ENCODE measurements at places on chromosomes 12 and 14.

DNA sequence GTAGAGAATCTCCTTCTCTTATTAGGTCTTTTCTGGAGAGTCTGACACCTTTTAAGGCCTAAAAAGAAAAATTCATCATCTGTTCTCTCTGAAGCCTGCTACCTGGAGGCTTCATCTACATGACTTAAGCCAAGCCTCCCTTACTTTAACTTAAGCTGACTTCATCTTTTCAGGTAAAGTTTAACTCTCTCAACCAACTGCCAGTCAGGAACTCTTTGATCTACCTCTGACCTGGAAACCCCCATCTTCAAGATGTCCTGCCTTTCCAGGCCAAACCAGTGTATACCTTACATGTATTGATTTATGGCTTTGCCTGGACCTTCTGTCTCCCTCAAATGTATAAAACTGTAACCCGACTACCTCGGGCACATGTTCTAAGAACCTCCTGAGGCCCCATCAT is 17.5 kb downstream of the GSTZ1 start:
- DNase-seq: no peak

- DNase-seq: no peak
Measured at GRCh38 chr12:22627371-22627770, 2.4 kb downstream of the ETNK1 start.

- no peak for DNase-seq
Measured at GRCh38 chr12:128863957-128864356, 10.7 kb downstream of the GLT1D1 start.

DNA sequence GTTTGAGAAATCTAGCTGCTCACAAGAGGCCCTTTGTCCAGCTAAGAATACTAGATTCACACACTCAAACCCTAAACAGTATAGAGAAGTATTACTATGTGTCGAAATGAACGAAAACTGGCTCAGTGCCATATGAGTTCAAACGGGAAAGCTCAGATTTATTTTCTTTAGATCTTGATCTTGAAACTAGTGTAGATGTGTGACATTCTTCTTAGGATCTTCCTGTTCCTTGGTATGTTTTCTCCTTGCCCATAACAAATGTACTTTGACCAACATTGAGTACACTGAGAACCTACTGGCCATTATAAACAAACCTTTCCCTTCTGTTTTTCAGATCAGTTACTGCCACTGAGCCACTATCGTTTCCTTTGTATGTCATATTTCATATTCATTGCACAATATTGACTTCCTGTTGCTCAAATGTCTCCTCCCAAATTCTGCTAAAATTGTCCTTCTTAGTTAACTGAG is 21.3 kb downstream of the MYBPC1 start:
- no peak for DNase-seq

DNA sequence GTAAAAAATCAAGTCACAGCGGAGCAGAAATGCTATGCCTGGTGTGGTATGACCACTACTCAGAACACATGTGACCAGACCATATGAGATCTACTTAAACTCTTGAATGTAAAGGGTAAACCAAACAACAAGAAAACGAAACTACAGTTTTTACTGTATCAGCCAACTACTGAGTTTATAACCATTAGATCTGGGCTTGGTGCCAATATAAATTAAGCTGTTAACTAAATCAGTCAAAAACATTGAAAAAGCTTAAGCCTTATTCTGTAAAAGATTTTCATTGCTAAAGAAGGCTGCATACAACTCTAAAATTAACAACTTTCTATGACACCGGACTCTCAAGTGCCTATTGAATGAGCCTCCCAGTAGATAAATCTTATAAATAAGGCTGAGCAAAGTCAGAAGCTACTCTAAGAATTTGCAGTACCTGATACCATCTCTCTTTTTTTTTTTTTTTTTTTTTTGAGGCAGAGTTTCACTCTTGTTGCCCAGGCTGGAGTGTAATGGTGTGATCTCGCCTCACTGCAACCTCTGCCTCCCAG is 35.4 kb downstream of the SPTLC2 start:
- peak; percentile 56 for DNase-seq

DNA sequence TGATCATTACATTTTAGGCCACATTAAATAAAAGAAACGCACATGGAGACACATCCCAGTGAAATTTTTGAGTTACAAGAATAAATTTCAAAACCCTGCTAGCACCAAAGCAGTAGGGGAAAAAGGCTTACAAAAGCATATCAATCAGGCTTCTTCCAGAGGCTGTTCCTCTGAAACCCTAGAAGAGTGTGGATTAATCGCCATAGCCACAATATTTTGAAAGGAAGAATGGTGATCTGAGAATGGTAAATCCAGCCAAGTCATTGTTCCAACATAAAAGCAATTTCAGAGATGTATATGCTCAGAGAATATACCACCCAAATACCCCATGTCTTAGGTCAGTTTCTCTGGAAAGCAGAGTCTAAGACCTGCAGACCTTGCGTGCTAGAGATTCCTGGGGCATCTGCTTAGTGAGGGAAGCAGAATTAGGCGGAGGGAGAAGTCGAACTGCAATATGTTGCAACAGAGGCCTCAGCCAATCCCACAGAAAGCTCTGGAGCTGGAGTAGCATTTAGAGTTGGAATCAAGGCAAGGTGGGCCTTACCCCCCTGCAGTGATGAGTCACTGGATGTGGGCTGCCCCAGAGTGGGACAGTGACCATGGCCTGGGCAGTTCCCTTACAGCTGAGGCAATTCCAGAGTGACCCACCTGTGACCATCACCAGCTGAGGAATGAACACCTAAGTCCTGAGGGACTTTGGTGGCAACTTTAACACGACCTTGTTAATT is 125.2 kb downstream of the NTF3 start:
- DNase-seq: no peak

DNA sequence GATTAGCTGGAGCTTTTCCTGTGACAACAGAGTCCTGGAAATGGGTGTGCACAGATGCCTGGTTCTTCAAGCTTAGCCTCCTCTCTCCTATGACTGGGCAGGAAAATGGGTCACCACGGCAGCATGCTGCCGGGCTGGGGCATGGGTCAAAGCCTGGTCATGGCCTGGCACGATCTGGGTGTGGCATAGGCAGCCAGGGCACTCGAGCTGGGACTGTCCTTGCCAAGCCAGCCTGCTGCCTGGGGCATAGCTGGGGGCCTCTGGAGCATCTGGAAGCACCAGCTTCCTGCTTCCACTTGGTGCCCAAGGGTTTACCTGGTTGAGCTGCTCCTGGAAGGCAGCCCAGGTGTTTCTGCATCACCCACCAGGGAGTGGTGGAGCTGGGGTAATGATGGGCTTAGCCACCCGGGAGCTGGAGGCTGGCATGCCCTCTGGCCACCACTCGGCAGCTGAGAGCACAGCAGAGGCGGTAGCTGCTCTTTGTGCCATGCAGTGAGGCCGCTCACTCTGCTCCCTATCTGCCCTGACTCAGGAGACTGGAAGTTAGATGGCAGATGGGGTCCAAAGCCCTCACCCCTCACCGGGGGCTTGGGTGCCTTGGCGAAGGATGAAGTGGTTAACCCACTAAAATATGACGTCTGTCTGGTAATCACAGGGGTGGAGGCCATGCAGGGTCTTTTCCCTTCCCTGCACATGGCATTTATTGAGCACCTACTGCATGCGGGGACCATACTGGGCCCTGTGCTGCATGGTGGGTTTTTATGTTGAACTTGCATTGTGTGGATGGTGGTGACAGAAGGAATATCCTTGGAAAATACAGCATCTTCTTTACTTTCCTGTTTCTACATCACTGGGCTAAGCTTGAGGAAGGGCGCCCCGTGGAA is 1.7 kb downstream of the OTUB2 start:
- no peak for DNase-seq

GRCh38 chr12:109731231-109731731 is 17.7 kb downstream of the FAM222A start:
- DNase-seq: no peak

GRCh38 chr12:132287391-132288238 is 41.8 kb downstream of the GALNT9 start:
- DNase-seq: no peak

- no peak for DNase-seq
Measured at GRCh38 chr14:96108061-96108795, 69.1 kb downstream of the C14orf132 start.

GRCh38 chr14:68792678-68792978 is 239 bp downstream of the ZFP36L1 start:
- no peak for DNase-seq

DNA sequence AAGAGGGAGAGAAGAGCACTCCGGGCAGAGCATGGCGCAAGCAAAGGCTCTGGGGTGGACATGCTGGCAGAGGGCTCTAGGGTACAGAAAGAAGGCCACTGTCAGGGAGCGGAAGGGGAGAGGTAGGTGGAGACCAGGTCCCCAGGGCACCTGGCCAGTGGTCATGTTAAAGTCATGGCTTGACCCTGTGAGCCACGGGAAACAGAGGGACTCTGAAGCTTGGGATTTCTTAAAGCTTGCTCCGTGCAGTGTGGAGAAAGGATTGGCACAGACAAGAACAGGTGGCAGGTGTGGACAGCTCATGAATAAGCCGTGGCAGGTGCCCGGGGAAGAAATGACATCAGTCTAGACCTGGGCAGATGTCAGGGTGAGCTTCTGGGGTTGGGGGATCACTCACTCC is 413.8 kb downstream of the BCL11B start:
- no peak for DNase-seq

- DNase-seq: no peak
Measured at GRCh38 chr14:38203929-38204718, 3.6 kb upstream of the SSTR1 start.

- DNase-seq: no peak
Measured at GRCh38 chr12:32661706-32662105, 17.4 kb upstream of the DNM1L start.

GRCh38 chr14:94555991-94556390 is 5.3 kb upstream of the SERPINA4 start:
- DNase-seq: no peak

DNA sequence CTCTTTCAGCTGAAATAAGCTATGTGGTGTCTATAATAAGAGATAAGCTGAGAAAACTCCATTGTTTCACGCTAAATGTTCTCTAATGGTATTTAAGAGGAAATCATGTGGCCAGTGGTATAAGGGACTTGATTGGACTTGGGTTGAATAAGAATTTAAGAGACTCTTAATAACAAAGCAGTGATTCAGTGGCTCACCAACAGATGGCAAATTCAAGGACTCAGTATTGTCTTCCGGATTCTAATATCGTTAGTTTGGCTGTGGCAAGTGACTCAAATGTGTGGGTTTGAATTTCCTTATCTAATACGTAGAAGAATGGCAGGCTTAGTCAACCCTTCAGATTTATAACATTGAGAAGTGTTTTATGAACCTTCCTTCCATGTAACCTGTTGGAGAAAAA is 49.1 kb upstream of the KCNH3 start:
- DNase-seq: no peak

GRCh38 chr14:95229749-95230148 is 72.4 kb upstream of the DICER1 start:
- DNase-seq: no peak

- DNase-seq: no peak
Measured at GRCh38 chr12:106353175-106353574, 4.4 kb upstream of the POLR3B start.

GRCh38 chr14:54483846-54484245 is 4.9 kb downstream of the GMFB start:
- DNase-seq: no peak

GRCh38 chr14:105026033-105026785 is 5.3 kb upstream of the CDCA4 start:
- DNase-seq: no peak

GRCh38 chr14:68210729-68211299 is 391.2 kb downstream of the RAD51B start:
- DNase-seq: peak; percentile 65

GRCh38 chr12:50764286-50765094 is 589 bp downstream of the ATF1 start:
- DNase-seq: peak; percentile 85

DNA sequence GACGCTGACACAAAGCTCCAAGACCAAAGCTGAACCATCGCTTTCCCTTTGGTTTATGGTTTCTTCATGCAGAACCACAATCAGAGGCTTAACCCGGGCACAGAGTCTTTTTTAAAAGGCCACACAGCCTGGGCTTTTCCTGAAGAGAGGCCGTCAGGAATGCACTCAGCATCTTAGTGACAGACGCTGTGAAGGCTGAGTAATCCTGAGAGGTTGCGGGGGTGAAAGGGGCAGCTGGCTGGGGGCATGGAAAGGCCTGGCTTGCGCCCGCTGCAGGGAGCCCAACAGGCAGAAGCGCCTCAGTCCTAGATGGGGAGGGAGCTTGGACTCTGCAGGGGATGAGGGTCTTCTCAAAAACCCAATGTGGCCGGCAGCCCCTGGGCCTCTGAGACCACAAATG is 13.6 kb downstream of the CTDSP2 start:
- DNase-seq: no peak

GRCh38 chr12:122097927-122098756 is 19.6 kb downstream of the MLXIP start:
- DNase-seq: no peak

DNA sequence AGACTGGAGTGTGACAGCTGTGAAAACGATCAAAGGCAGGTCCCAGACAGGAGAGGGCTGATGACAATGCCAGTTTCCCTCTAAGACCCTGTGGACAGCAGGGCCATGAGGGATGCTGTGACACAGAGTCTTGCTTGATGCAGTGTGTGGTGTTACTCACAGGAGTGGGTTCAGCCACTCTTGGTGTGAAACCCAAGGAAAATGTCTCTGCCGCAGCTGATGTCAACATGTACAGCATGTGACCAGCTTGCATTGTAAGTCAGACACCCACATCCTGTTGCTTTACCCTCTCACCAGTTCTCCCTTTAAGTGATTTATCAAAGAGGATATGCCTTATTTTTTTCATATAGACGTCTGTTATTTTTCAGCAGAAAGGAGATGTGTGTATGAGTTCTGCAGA is 268.6 kb downstream of the BTG1 start:
- DNase-seq: peak; percentile 93

GRCh38 chr12:79309039-79309438 is 381.7 kb downstream of the PAWR start:
- no peak for DNase-seq

DNA sequence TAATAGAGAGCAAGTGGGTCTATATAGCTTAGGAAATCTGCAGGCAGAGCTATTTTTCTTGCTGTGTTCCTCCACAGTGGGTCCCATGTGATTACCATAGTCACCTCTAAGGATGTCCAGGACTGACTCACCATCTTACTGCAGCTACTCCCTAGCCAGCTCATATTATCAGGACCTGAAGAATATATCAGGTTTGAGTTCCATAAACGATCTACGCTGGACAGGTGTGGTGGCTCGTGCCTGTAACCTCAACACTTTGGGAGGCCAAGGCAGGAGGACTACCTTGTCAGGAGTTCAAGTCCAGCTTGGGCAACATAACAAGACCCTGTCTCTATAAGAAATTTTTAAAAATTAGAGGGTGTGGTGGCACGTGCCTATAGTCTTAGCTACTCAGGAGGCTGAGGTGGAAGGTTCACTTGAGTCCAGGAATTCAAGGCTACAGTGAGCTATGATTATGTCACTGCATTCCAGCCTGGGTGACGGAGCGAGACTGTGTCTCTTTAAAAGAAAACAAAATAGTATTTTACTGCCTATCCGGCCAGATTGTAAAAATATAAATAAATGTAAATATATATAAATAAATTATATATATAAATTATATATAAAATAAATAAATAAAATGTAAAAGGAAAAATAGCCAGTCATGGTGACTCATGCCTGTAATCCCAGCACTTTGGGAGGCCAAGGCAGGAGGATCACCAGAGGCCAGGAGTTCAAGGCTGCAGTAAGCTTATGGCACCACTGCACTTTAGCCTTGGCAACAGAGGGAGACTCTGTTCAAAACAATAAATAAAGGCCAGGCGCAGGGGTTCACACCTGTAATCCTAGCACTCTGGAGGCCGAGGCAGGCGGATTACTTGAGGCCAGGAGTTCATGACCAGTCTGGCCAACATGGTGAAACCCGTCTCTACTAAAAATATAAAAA is 6.9 kb upstream of the SPRYD4 start:
- no peak for DNase-seq

- DNase-seq: no peak
Measured at GRCh38 chr12:110343736-110344555, 59.6 kb downstream of the ANAPC7 start.

All from CD4-positive, alpha-beta T cell treated with Interleukin-10 for 1 hour (primary cell).